ENCODE measurements at places on chromosomes 1 and 21.

DNA sequence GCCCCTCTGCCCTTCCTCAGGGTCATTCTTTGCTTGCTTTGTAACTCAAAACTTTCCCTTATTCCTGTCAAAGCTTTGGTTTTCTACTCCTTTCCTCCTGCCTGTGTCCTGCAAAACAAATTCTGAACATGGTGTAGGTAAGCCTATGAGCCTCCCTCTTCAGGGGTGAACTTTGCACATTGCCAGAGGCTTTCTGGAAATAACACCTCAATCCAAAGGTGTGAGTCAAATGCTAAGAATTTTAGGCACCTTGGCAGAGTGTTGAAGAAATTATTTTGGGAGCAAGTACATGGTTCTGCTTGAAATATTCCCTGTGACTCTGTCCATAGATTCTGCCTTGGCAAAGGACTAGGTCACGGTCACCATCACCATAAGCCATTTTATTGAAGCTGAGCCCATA lies 70.0 kb downstream of the PAPPA2 start:
- no peak for DNase-seq

DNA sequence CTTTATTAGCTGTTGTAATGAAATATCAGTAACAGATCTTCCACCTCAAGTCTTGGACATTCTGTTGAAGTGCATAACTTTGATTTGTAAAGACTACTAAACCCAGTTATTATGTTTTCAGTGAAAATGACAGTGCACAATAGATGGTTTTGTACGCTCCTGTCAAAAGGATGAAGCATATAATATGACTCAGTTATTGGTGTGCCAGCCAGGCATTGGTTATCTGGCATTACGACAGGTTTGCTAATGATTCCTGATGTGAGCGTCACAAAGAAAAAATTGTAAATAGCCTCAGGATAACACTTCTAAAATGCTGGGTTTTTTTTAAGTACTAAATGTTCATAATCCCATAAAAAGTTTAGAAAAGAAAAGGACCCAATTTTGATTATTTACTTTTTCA lies 147.9 kb downstream of the MAGI3 start:
- DNase-seq: no peak

GRCh38 chr21:40379881-40380810 lies 466.8 kb downstream of the DSCAM start:
- DNase-seq: no peak

DNA sequence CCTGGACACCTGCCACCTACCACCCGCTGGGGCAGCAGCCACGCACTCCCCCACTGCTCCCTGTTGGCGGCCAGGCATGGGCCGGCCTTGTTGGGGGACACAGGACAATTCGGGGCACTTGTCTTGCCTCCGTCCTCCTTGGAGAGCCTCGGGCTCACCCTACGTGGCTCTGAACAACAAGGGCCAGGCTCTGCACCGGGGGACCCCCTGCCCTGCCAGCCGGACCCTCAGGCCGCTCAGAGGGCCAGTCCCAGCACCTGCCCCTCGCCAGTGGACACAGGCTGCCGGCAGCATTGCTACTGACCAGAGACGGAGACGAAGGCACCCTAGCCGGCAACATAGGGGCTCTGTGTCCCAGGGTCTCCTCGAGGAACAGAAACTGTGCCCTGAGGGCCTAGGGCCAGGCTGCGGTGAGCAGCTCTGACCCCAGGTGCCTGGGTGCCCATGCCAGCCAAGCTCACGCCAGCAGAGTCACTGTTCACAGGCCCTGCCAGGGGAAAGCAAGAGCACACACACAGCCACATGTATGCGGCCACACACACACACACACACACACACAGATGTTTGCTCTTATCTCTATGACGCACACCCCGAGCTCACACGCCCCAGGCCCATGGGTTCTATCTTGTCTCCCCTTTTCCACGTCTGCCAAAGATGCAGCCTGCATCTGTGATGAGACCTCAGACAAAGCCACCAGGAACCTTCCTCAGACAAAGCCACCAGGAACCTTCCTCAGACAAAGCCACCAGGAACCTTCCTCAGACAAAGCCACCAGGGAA lies 45.9 kb downstream of the MORN1 start:
- DNase-seq: no peak

GRCh38 chr1:64823691-64824476 lies 79.0 kb downstream of the RAVER2 start:
- peak; percentile 7 for DNase-seq
